Amygdala (tissue), 56 donors: ENCODE measurements at places on chromosomes 1 and 21.

GRCh38 chr21:24840287-24840686 is 767.0 kb downstream of the MRPL39 start:
- DNase-seq: no peak

GRCh38 chr1:205294175-205294917 is 27.2 kb downstream of the NUAK2 start:
- DNase-seq: no peak

DNA sequence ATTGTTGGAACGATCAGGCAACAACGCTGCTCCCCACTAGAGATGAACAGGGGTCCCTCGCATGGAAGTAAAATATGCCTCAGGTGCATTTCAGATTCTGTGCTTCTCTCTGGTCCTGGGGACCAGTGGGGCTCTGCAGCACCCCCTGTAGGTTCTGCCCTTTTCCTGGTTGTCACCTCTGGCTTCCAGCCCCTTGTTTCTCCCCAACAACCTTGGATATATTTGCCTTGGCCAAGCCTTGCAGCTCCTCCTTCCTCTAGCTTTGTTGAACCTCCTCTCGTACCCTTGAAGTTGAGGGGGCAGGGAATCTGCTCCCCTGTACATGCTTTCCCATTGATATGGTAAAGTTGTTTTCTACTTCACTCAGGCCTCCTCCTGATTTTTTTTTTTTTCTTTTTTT is 5.4 kb upstream of the RGSL1 start:
- DNase-seq: no peak

DNA sequence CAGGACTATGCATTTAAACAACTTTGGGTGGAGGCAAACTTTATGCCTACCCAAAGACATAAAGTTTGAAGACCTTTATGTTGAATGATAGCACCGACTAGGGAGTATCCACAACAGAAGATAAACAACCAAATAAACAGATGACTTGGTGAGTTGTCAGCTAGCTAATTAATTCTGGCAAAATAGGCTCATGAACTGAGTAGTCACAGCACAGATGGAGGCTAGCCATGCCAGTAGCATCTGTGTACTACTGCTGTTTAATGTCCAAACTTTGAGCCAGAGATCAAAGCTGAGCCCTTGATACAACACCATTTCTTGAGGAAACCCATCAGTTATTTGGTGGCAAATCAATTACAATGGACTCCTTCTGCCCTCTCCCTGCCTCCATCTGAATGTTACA is 40.3 kb upstream of the CCDC190 start:
- DNase-seq: no peak

DNA sequence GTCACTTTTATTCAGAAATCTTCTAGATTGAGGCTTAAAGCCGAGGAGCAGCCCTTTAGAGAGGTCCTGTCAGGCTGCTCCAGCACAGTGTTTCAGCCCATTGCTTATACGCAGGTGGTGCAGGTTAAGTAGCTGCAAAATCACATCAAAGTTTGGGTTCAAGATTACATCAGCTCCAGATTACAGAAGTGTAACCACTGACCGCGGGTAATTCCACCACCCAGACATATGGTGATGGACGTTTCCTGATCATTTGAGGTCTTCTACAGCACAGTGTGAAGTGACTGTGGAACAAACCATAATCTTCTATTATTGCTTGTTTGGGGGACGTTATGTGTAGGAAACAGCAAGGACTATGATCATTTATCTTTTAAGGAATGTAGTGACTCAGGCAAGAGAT is 11.8 kb downstream of the C1orf115 start:
- DNase-seq: no peak
